ENCODE measurements at places on chromosomes 6 and 20. TPM values are rescaled to one million over a fixed set of nuclear protein-coding genes. Genes with fewer than 3 reads are reported as not detected.

The MMP24 gene
- total RNA-seq: 0.17 TPM

The TREML1 gene
- total RNA-seq: not detected

The ENPP3 gene
- 0.26 TPM for total RNA-seq

The BCLAF1 gene
- 82.6 TPM for total RNA-seq

The FERMT1 gene
- 3.3 TPM for total RNA-seq

The MEI4 gene
- not detected for total RNA-seq

The PKIB gene
- total RNA-seq: 1.3 TPM

The BNIP5 gene
- not detected for total RNA-seq

The CST1 gene
- 3.6 TPM for total RNA-seq

The PLAGL1 gene
- total RNA-seq: 8.0 TPM

The OXT gene
- not detected for total RNA-seq

The APMAP gene
- total RNA-seq: 104 TPM

The PNPLA1 gene
- not detected for total RNA-seq

The ITCH gene
- total RNA-seq: 67.5 TPM

The TMC2 gene
- under 0.01 TPM for total RNA-seq

The PDE7B gene
- total RNA-seq: 22.1 TPM

The BCAS1 gene
- total RNA-seq: under 0.01 TPM

The HLA-A gene
- total RNA-seq: 280 TPM

The TXLNB gene
- 1.5 TPM for total RNA-seq

The DNMT3B gene
- 1.5 TPM for total RNA-seq

The HLA-DOB gene
- total RNA-seq: 0.26 TPM

The DOK5 gene
- 16.9 TPM for total RNA-seq

The SHLD1 gene
- total RNA-seq: 3.3 TPM

The AIF1 gene
- total RNA-seq: not detected

The KIF6 gene
- 0.83 TPM for total RNA-seq

The MCHR2 gene
- total RNA-seq: not detected

The MRAP2 gene
- 0.17 TPM for total RNA-seq

The LRRC1 gene
- total RNA-seq: 12.1 TPM

The SLC22A1 gene
- total RNA-seq: 0.26 TPM

The TFAP2C gene
- not detected for total RNA-seq

The TDRD6 gene
- 0.33 TPM for total RNA-seq

The SLC35D3 gene
- not detected for total RNA-seq

The XKR7 gene
- total RNA-seq: not detected

The DLL1 gene
- 5.6 TPM for total RNA-seq

The CCDC170 gene
- total RNA-seq: 0.77 TPM

The ZNF341 gene
- 0.99 TPM for total RNA-seq

The TP53TG5 gene
- under 0.01 TPM for total RNA-seq

The LRFN2 gene
- total RNA-seq: not detected

The SMLR1 gene
- not detected for total RNA-seq

The FABP7 gene
- total RNA-seq: not detected

The NDUFAF4 gene
- 7.4 TPM for total RNA-seq

The GSTA1 gene
- total RNA-seq: under 0.01 TPM

The CEP57L1 gene
- total RNA-seq: 26.7 TPM

The CD93 gene
- under 0.01 TPM for total RNA-seq

The TRIM15 gene
- not detected for total RNA-seq

The ABHD16B gene
- not detected for total RNA-seq

The RSPO3 gene
- total RNA-seq: 15.4 TPM

The VGLL2 gene
- not detected for total RNA-seq

The FOXC1 gene
- 0.66 TPM for total RNA-seq
